ENCODE measurements at places on chromosomes 3 and 15.

DNA sequence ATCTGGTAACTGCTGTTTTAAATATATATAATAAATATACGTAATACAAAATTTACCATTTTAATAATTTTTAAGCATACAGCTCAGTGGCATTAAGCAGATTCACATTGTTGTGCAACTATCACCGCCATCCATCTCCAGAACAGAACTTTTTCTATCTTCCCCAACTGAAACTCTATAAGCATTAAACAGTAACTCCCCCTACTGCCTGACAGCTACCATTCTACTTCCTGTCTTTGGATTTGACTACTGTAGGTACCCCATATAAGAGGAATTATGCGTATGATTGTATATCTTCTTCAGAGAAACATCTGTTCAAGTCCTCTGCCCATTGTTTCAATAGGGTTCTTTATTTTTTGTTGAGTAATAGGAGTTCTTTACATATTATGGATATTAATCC lies 36.8 kb downstream of the EID1 start:
- no peak for DNase-seq

- DNase-seq, result no peak
Observed at GRCh38 chr3:100105501-100105900, 8.8 kb downstream of the FILIP1L start.

GRCh38 chr3:27791956-27792355 lies 69.8 kb upstream of the EOMES start:
- no peak for DNase-seq

GRCh38 chr15:40755812-40756208 lies 756 bp upstream of the RMDN3 start:
- DNase-seq, result no peak

- no peak for DNase-seq
Observed at GRCh38 chr15:74609938-74610301, 5.7 kb upstream of the CLK3 start.

DNA sequence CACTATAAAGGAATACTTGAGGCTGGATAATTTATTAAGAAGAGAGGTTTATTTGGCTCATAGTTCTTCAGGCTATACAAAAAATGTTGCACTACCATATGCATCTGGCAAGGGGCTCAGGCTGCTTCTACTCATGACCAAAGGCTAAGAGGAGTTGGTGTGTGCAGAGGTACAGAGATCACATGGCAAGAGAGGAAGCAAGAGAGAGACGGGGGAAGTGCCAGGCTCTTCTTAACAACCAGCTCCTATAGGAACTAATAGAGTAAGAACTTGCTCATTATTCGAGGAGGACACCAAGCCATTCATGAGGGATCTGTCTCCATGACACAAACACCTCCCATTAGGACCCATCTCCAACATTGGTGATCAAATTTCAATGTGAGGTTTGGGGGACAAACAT lies 6.0 kb upstream of the FNDC3B start:
- DNase-seq, result no peak

GRCh38 chr3:125107363-125107762 lies 51.6 kb upstream of the HEG1 start:
- DNase-seq, result no peak

GRCh38 chr3:125350597-125350996 lies 24.5 kb downstream of the ZNF148 start:
- DNase-seq, result no peak

- no peak for DNase-seq
Observed at GRCh38 chr15:79132361-79132760, 41.8 kb upstream of the RASGRF1 start.

DNA sequence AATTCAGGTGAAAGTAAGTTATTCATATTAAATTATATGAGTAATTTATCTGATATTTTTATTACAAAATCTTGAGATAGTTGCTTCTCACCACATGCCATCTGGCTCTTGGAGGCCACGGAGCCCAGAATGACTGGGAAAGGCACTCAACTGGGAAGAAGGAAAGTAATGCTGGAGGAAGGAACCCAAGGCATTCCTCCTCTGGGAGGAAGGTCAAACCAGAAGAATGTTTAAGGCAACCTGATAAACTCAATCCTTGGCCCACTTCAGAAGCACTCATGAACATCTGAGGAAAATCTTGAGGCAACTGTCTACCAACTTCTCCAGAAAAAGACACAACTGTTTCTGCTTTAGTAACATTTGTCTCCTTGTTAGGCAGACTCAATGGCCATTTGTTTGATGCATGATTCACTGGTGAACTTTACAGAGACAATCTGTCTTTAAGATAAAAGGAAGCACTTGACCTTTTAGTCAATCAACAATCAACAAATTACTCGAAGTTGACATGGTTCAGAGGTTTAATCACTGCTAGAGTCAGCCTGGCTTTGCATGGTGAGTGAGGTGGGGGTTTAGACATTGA lies 261.4 kb upstream of the MME start:
- DNase-seq, result no peak

DNA sequence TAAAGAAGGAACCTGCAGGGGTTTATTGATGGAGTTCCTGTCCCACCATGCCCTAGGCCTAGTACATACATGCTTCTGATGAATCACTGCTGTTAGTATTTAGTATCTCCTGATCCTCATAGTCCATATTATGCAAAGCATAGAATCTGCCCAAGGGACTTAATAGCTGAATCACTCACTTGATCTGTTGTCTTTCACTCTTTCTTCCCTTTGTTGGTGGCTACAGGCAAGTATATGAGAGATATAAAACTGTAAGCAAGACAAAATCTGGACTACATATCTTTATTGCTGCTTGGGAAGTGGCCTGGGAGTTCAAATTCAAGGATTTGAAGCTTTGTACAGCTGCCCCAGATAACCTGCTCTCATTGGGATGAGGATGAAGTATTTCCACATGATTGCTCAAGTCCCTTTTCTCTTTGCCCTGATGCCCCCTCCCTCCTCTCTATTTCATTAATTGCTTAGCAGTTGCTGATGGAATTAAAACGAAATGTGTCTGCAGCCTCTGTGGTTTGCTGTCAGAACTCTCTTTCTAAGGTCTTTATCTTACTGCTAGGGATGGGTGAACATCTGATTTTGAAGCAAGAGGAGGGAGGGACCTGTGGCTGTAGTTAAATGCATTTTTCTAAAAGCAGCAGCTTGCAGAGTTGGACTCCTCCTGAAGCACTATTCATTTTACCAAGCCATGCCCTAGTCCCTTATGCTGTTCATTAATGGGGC lies 114.1 kb downstream of the ZNF609 start:
- no peak for DNase-seq

- DNase-seq, result no peak
Observed at GRCh38 chr15:68232449-68232848, 2.9 kb upstream of the CLN6 start.

GRCh38 chr15:70025413-70026296 lies 72.1 kb downstream of the TLE3 start:
- no peak for DNase-seq

- peak; percentile 33 for DNase-seq
Observed at GRCh38 chr15:92809880-92810361, 90.2 kb upstream of the CHD2 start.

DNA sequence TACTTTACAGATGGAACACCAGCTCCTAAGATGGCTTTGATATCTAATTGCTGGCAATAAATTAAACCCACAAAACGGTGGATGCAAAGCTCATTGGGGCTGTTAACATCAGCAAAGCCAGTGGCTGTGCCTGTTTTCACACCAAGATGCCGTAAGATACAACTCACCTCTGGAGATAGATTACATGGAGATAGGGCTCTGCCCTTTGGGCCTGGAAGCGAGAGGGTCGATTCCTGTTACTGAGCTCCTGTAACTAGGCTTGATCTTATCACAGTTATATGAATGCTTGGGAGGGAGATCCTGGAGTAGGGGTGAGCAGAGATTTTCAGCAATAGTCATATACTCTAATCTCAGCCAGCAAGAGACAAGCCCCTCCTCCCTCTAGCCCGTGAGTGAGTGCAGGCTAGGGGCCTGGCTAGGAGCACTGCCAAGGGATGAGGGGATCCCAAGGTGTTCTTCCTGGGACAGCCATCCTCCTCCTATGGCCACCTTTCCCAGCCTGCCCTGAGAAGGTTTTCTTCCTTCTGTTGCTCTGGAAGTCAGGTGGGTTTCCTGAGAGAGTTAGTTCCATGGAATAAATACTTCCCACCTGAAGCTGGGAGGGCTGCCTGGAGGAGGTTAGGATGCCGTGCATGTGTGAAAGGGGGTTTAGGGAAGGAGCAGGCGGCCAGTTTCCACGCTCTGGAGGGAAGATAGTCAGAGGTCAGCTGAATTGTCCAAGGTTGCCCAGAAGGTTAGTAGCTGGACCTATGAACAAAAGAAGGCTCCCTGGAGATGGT lies 18.1 kb upstream of the DOCK3 start:
- no peak for DNase-seq

GRCh38 chr3:52444860-52445793 lies at the start of gene SEMA3G:
Gene SEMA3G (minus strand): TSS chr3:52445103. CDS start chr3:52445027, 76 bp downstream.
- peak; percentile 71 for DNase-seq

DNA sequence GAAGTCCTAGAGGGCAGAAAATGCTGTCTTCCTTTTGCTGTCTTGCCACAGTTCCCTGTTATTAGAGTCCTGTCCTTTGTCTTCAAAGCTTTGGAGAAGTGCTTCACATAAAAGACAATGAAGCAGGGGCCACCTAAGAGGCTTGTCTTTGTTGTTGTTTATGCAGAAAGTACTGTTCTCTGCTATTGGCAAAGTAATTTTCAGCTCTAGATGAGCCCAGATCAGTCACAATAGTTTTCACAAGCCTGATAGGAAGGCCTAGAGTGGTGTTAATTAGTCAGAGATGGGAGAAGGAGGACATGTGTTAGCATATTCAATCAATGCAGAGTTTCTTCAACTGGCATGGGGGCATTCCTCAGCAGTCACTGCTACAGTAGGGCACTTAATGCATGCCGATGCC lies 300.0 kb downstream of the PTPRG start:
- DNase-seq, result no peak

DNA sequence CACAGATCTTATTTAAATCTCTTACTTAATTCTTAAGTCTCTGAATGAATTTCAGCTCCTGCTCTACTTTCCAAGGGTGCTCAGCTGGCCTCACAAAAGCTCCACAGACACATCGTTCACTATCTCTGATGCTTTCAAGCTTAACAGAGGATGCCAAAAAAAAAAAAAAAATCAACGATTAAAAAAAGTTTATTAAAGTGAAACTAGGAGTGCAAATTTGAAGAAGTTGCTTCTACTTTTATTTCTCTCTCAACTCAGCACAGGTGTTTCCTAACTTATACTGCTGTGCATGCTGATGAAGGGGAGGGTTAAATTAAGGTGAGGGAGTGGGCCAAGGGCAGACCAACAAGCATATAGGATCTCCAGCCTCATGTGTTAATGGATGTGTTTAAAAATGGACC lies 157.2 kb downstream of the TIGIT start:
- DNase-seq, result no peak

DNA sequence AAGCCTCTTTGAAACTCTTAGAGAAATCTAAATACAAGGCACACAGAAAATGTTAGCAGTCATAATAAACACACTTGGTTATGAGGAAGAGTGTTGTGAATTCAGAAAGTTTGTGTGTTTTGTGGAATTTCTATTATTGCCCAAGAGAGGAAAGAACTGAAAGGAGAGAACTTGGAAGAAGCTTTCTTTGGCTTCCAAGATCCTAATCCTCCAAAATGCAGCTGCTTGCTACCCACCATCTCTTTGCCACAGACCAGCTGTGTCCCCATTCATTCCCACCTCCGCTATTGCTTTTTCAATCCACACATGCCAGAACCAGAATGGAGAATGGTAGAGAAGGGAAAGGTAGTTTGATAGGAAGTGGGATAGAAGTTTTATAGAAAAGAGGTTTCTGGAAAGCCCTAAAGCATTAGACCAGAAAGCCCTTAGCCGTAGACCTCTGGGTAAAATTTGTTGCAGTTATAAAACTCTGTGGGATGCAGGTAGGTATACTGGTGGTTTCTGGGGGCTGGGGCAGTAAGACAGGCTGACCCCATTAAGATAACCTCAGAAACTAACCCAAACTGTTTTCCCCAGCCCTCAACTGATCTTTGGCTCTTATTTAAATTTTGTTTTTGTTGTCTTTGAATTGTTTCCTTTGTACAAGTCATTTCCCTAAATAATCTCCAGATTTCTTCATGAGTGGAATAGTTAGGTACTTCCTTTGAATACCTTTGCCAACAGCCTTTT lies 108.5 kb downstream of the FILIP1L start:
- no peak for DNase-seq

GRCh38 chr3:128616516-128617269 lies 33.9 kb downstream of the RPN1 start:
- no peak for DNase-seq

- DNase-seq, result no peak
Observed at GRCh38 chr3:58049143-58049785, 41.0 kb downstream of the FLNB start.

DNA sequence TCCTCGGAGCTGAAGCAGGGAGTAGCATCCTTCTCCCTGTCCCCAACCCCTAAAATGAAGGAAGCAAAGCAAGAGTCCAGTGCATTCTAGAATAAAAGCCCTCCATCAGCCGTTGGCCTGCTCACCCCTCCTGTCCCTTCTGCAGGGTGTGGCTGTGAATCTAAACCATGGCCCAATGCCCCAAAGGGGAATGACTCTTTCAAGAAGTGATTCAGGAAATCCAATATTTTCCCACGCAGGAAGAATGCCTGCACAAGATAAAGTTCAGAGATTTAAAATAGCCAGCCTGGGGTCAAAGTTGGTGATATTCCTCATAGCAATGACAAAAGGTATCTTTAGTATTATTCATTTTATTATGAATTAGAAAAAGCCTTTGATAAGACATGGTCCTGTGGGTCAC lies 38.5 kb downstream of the SLCO2A1 start:
- no peak for DNase-seq

DNA sequence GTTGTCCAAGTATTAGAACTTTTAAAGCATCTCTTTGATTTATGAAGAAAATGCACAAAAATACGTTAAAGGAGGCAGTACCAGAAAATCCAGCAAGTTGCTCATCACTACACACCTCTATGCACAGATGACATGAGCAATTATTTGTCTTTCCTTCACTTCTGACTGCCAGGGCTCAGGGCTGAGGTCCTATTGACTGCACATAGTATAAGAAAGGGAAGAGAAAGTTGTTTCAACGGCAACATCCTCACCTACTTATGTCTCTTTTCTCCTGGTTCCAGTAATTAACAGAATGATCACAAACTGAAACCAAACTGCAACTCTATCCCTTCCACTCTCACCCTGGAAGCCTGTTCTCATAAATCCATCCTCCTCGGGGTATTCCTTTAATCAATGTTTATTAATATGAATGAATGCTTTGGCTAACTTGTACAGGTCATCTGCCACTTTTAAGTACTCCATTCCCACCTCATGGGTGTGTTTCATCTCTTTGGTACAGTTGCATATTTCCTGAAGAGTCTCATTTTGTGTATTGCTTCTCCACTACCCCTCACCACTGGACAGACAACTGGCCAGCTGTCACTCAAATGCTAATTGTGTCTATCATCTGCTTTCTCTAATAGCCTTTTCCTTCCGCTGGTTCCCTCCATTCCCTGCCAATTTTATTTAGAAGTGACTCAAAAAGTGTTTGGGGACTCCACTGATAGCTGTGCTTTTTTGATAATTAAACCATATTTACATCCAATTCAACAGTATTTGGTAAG lies 34.5 kb downstream of the RAB27A start:
- no peak for DNase-seq

GRCh38 chr3:153567011-153567410 lies 405.0 kb downstream of the RAP2B start:
- no peak for DNase-seq

- no peak for DNase-seq
Observed at GRCh38 chr3:58989163-58989562, 60.7 kb downstream of the CFAP20DC start.

Measured in activated CD4-positive, alpha-beta T cell treated with anti-CD3 and anti-CD28 coated beads, Interleukin-2, amount 50 U/mL, for 1 hour (primary cell).